ENCODE measurements at places on chromosomes 1 and 21.
A peak's percentile ranks its signal among the peaks of the same experiment; 100 is the strongest.

DNA sequence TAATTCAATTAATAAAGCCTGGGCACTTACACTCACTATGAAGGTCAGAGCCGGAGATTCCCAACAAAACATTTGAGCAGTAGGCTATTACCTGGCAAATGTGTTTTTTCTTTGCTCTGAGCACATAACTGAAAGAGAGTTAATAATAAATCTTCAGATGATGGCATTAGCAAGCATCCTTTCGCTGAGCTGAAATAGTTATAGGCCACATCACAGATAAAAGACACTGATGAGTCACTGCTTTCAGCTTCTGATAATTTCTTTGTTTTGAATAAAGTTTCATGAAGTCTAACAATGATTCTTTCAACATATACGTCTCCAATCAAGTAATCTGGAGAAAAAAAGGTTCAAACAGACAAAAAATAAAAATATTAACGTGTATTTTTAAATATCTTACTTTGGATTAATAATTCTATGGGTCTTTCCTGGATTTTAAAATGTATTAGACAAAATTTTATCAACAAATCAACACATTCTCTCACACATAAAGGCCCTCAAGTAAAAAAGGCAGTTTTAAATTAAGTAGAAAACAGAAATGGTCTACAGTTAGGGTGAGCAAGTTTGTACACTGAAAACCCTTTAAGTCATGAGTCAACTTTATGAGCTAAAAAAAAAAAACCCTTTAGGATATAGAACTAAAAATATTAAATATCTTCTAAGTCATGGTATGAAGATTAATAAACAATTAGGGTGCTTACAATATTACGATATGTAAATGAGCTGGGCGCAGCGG, 33.1 kb downstream of the LTN1 start:
- no peak for DNase-seq

DNA sequence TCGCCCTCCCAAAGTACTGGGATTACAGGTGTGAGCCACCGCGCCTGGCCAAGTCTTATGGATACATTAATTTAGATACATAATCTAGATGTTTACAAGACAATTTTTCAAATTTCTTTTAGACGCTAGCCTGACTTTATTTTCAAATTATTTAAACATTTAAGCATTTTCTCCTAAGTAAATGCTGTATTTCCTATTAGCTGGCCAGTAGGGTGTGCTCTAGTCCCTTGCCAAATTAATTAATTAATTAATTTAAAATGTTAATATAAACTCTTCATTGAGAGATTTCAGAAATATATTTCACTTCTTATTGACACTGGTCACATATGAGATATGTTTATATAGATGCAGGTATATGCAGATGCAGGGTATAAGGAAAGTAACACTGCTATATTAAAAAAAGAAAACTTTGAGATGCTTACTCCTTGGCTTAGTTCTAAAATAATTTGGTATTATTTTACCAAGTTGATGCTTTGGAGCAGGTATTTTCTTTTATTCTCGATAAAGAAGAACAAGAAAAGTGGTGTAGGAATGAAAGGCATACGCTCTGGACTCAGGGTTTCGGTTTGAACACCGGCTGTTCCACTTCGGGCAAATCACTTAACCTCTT, 5.2 kb upstream of the ERRFI1 start:
- DNase-seq, result peak; percentile 41

DNA sequence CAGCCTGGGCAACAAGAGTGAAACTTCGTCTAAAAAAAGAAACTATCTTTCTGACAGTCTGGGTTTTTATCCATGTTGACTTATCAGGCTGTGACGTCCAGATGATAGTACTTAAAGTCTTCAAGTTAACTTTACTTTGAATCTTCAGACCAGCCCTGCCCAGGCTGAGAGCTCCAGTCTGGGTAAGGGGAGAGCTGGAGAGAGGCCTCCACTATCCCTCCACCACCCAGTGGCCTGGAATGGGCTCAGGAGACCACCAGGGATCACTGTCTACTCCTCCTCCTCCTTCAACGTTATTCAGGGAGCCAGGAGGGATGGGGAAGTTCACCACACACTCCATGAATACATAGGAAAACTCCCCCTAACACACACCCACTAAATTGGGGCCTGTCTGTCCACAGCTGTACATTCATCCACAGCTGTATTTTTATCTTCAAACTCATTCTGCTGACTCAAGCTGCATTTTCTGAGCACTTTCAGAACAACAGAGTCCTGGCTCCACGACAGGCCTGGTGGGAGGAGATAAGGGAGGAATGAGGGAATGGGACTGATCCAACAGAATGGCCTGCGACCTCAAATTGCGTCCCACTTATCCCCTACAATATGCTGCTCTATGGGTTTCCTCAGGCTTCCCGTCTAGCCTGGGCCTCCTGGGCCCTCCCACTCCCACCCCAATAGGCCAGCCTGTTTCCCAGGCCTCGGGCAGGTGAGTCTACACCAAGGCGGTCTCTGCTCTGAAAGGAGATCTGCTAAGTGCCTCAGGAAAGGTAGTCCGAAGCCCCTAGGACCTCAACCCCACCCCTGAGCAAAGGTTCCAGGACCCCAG, 1.8 kb downstream of the SLC45A3 start:
- DNase-seq, result no peak

DNA sequence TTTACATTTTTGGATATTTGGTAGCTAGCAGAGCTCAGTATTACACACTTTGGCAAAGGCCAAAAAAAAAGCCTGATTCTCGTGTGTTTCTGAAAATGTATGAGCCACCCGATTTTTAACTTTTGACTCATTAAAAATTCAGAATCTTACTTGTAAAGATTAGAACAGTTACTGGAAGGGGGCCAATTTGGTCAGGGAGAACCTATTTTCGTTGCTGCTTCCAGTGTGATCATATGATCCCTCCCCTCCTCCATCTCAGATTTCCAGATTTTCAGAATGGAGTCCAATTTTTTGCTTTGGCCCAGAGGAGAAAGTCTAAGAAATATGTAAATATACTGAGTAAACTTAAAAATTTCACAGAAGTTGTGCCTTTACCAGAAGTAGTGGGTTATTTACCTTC, 3.2 kb upstream of the OR2AK2 start:
- DNase-seq, result no peak

DNA sequence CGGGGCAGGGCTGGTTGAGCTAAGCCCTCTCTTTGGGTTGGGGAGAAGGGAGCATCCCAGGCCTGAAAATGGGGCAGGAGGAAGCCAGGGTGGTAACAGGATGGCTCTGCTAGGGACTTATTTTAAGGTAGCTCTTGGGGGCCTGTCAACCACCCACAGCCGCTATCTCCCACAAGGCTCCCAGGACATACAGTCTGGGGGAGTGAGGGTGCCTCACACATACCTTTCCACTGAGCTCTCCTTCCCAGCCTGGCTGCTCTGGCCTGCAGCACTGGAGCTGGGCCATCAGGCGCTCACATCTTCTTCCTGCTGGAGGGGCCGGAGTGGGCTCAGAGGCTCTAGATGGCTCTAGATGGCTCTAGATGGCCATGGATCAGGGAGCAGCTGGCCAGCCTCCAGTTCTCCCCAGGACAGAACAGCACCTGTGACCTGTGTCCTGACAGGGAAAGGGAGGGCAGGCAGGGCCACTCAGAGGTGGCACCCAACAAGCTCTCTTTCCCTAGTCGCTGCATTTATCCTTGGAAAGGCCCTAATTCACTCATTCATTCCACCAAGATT, 11.0 kb upstream of the NPPB start:
- DNase-seq, result no peak

DNA sequence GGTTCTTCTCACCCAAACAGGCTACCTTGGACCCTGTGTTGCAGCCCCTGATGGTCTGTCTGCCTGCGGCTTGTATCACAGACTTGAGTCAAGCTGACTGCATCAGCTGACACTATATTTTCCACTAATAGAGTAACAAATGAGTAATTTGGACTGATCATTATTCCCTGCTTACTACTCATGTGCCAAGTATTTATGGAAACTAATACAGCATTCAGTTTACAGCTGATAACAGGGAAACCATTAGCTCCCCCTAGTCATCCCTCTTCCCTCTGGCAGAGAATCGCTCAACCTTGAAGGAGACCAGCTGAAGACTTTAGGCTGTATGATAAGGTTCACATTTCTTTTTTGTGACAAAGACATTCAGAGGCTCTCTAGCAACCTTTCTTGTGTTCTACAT, 116.6 kb upstream of the SYT6 start:
- DNase-seq, result no peak

- no peak for DNase-seq
These were observed 24.6 kb downstream of the LAMC2 start for GRCh38 chr1:183210681-183211080.

- DNase-seq, result no peak
These were observed 1.1 kb upstream of the S100A9 start for GRCh38 chr1:153356392-153357075.

- no peak for DNase-seq
These were observed 43.4 kb downstream of the PTGS2 start for GRCh38 chr1:186636786-186637185.

- no peak for DNase-seq
These were observed 6.8 kb upstream of the EPS8L3 start for GRCh38 chr1:109770331-109771095.

GRCh38 chr1:168468042-168468809, 75.6 kb downstream of the XCL2 start:
- no peak for DNase-seq

DNA sequence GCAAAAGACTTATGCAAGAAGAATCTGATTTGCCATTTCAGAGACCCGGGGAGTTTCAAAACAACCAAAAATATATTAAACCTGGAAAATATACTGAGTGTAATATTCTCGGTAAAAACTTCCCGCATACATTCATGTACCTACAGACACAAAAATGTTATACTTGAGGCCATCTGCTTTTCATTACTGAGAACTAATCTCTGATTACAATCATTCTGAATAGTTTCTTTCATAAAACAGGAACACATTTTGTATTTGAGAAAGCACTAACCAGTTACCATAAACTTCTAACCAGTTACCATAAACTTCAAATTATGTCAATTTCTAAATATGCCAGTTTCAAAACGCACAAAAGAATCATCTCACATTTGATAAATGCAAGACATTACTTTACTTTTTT, 7.8 kb downstream of the ZNHIT6 start:
- DNase-seq, result no peak

- DNase-seq, result no peak
These were observed 1.2 kb upstream of the INAVA start for GRCh38 chr1:200893411-200893901.

- DNase-seq, result no peak
These were observed 71.5 kb downstream of the IFI44 start for GRCh38 chr1:78721136-78721535.

GRCh38 chr1:100250264-100250663, 630 bp upstream of the DBT start:
- DNase-seq, result no peak

- peak; percentile 88 for DNase-seq
These were observed 220.0 kb downstream of the SETD4 start for GRCh38 chr21:35840197-35840799.

- DNase-seq, result peak; percentile 87
These were observed 6.1 kb upstream of the EPHB2 start for GRCh38 chr1:22704440-22705067.

DNA sequence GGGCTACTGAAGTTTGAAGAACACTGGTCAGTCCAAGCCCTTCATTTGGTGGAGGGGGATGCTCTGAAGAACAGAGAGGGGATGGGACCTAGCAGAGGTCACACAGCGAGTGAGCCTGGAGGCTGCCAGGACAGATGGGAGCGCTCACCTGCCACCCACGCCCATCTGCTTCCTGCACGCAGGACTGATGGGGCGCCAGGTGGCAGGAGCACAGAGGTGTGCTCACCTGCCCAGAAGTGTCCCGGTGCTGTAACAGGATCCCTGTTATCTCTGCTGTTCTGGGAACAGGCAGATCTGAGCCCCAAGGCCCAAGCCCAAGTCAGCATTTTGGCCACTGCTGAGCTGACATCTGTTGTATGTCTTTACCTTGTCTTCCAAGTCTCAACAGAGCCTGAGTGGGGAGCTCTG, 40.5 kb downstream of the EPHB2 start:
- no peak for DNase-seq

GRCh38 chr21:25453524-25453923, 153.8 kb downstream of the MRPL39 start:
- no peak for DNase-seq

GRCh38 chr21:35395728-35396127, 346.6 kb upstream of the RUNX1 start:
- DNase-seq, result no peak

- no peak for DNase-seq
These were observed 50.0 kb upstream of the IGSF21 start for GRCh38 chr1:18057623-18058022.

- DNase-seq, result no peak
These were observed 24.1 kb upstream of the EIF4G3 start for GRCh38 chr1:21200767-21201166.

- DNase-seq, result no peak
These were observed 27.7 kb downstream of the INAVA start for GRCh38 chr1:200922406-200922805.

DNA sequence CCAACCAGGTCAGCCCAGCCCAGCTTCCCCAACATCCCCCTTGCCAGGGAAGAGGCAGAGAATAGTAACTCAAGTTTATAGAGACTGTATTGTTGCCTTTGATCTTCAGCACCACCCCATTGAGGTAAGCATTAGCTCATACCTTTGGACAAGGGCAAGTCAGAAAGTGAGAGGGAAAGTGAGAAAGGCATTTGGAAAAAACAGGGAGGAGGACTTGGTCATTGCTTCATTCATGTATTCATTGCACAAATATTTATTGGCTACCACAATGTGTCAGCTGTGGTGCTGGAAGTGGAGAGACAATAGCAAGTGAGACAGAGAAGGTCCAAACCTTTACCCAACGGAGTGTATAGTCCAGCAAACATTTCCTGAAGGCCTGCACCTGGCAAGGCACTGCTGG, 561.2 kb downstream of the KIF26B start:
- no peak for DNase-seq

- no peak for DNase-seq
These were observed 513 bp upstream of the HHAT start for GRCh38 chr1:210328032-210328745.

DNA sequence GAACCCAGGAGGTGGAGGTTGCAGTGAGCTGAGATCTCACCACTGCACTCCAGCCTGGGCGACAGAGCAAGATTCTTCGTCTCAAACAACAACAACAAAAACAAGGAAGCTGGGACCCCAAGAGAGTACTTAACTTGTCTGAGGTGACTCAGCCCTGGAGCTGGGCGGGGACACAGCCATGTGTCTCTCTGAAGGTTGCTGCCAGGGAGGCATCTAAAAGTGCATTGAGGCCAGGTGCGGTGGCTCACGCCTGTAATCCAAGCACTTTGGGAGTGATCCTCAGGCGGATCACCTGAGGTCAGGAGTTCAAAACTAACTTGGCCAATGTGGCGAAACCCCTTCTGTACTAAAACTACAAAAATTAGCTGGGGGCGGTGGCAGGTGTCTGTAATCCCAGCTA, 7.7 kb downstream of the IFI6 start:
- no peak for DNase-seq

GRCh38 chr1:113617438-113618141, 141.7 kb downstream of the PHTF1 start:
- no peak for DNase-seq

DNA sequence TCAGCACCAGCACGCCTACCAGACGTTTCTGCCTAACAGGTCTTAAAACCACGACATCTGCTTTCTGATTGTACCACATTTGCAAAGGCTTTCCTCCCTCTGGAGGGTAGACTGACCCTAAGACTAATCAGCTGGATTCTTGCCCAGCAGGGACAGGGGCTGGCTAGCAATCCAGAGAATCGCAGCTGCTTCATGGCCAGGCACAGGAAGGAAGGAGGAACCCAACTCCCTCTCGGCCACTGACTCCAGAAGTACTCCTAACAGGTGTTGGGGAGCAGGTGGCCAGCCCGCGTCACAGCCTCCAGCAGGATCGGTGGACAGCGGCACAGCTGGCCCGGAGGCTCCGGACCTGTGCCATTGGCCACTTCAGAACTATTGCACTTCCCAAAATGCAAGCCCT, 180.8 kb downstream of the NPHP4 start:
- no peak for DNase-seq
